ENCODE measurements at places on chromosomes 2 and 18. TPM values are rescaled to one million over a fixed set of nuclear protein-coding genes. Genes with fewer than 3 reads are reported as not detected.

Gene CD8A
- 0.15 TPM for polyA plus RNA-seq

Gene COX7A2L
- polyA plus RNA-seq: 102 TPM

GRCh38 chr2:142710336-142710735, 167.1 kb upstream of the KYNU start:
- no peak for DNase-seq

GRCh38 chr18:5424903-5425664, 118.7 kb downstream of the EPB41L3 start:
- no peak for DNase-seq

Gene GORASP2
- 168 TPM for polyA plus RNA-seq

Gene LINC00305
- polyA plus RNA-seq: not detected

Gene DOK1
- 4.9 TPM for polyA plus RNA-seq

DNA sequence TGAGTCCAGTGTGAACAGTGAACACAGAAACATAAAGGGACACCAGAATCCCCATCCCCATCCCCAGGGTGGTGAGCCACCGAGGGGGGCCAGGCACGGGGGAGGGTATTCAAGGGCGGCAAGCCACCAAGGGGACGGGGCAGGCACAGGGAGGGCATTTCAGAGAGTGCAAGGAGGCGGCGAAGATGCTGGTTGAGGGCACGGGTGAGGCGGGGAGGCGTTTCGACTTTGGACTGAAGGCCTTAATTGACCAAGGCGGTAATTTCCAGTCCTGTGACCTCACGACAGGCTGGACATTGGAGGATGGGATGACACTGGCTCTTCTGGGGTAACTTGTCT, 70.4 kb downstream of the ODC1 start:
- no peak for DNase-seq

DNA sequence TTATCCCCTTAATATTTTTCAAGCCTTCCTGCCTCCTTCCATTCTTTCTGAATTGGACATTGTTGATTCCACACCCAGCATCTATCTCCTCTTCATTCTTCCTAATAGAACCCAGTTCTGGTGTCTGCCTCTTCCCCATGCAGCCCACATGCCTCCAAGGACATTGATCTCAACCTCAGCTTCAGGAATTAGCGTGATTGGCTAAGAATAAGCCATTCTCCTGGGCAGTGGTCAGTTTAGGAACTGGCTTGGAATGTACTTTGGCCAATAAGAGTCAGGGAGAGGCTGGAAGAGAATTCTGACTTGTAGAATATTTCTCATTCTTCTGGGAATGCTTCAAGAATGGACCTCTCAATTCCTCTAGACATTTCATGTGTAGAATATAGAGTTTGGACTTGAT, 25.9 kb upstream of the GCC2 start:
- DNase-seq: no peak

Gene NCKAP5
- polyA plus RNA-seq: 1.1 TPM

GRCh38 chr2:12465631-12466135, 251.1 kb upstream of the TRIB2 start:
- no peak for DNase-seq

DNA sequence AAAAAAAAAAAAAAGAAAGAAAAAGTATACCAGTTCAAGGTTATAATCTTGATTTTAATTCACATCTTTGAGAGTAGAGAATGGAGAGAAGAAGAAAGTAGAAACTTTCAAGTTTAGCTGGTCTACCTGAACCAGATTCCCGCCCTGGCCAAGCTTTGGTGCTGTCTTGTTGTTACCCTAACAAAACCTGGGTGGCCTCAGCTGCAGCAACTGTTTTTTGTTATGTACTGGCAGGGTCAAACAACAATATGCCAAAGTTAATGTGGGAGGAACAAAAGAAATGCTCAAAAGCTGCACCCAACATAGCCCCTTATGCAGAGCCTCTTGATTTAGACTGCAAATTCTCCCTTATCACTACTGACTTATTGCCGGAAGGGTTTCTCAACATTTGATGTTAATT, 165.3 kb upstream of the TFPI start:
- DNase-seq: no peak

GRCh38 chr2:137983581-137983980, 19.3 kb downstream of the HNMT start:
- DNase-seq: no peak

DNA sequence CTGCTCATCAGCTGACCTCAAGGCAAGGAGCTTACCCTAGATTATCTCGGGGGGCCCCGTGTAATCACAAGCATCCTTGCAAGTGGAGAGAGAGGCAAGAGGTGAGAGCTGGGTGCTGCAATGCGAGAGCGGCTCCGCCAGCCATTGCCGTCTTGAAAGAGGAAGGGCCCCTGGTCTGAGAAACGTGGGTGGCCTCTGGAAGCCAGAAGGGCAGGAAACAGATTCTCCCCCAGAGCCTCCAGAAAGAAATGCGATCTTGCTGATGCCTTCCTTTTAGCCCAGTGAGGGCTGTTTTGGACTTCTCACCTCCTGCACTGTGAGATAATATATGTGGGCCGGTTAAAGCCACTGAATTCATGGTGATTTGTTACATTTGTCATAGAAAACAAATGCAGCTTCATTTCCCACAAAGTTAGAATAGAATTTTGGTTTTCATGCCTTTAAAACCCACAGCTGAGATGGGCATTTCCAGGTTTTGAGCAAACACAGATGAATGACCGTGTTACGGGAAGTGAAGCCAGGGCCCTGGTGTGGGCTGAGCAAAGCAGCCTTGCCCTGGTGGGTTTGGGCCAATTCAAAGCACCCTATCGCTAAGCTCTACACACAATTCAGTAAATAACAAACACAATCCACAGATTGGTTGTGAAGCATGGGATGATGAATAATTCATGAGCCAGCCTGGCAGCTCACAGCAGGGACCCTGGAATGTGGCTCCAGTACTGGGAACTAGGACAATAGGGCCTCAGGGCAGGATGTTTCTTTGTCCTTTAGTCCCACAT, 319.9 kb upstream of the HS6ST1 start:
- DNase-seq: no peak

Gene OSR1
- 31.8 TPM for polyA plus RNA-seq

DNA sequence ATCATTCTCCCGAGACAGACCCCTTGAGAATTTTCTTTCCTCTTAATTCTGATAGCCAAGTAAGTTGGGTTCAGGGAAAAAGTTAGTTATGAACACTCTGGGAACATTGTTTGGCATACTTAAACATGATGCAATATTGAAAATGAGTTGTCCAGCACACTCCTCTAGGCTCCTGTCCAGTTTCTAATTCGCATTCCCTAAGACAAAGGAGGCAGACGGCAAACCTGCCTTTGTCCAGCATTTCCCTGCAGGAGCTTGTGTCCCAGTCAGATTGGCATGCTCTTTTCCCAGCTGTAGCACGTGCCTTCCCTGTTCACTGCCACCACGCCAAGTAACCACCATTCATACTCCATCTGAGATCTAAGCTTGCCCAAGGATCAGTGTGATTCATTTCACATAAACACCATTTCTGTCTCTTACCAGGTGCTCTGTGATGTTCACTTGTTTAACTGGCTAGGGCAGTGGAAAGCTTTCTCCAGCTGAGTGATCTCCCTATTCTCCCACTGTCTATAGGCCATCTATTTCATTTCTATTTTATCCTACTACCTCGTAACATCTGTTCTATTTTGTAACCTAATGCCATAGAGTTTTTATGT, 150.0 kb upstream of the EPB41L3 start:
- DNase-seq: no peak

DNA sequence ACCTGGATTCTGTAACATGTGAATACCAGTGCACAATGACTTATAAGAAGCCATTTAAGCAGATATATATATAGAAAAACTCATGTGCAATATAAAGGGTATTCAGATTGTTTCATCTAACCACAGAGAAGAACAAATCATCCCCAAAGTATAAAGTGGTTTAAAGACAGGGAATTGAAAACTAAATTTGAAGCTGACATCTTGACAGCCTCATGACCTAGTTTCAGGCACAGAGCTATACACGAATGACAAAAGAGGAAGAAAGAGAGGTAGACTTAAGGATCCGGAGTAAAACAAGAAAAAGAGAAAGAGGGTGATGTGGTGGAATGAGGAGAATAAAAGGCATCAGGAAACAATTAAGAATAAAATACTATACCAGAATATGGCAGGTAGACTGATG, 194.5 kb downstream of the EPHA4 start:
- DNase-seq: no peak

- peak; percentile 68 for DNase-seq
Measured at GRCh38 chr2:219457784-219458369, 23.2 kb downstream of the SPEG start.

DNA sequence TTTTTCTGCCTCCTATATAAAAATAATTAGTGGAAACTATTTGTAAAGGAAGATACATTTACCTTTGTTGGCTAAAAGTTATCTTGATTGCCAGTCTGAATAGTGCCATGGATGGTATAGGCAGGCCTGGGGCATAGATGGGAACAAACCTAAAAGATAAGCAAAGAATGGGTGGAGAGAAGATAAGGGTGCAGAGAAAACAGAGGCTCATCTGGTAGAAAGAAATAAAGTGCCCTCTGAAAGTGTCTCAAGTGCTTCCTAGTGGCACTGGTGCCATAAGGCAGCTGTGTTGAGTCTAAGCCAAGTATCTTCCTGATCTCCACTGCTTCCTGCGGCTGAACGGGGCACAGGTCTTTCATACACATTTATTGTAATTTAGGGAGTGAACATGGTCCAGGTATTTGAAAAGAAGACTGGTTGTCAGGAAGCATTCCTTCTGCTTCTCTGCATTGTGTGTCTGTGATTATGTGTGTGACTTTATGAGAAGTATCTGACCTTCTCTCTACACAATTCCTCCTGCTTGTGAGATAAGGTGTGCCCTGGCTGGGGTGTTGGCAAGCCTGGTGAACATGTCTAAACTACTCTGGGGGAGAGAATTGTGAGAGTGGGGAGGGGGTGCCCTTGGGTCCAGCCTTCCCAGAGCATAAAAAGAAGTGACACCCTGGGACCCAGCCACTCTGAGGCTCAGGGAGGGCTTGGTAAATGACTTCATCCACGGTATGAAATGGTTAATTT, 280.5 kb downstream of the CAMKMT start:
- DNase-seq: no peak

Gene DLGAP1
- not detected for polyA plus RNA-seq

DNA sequence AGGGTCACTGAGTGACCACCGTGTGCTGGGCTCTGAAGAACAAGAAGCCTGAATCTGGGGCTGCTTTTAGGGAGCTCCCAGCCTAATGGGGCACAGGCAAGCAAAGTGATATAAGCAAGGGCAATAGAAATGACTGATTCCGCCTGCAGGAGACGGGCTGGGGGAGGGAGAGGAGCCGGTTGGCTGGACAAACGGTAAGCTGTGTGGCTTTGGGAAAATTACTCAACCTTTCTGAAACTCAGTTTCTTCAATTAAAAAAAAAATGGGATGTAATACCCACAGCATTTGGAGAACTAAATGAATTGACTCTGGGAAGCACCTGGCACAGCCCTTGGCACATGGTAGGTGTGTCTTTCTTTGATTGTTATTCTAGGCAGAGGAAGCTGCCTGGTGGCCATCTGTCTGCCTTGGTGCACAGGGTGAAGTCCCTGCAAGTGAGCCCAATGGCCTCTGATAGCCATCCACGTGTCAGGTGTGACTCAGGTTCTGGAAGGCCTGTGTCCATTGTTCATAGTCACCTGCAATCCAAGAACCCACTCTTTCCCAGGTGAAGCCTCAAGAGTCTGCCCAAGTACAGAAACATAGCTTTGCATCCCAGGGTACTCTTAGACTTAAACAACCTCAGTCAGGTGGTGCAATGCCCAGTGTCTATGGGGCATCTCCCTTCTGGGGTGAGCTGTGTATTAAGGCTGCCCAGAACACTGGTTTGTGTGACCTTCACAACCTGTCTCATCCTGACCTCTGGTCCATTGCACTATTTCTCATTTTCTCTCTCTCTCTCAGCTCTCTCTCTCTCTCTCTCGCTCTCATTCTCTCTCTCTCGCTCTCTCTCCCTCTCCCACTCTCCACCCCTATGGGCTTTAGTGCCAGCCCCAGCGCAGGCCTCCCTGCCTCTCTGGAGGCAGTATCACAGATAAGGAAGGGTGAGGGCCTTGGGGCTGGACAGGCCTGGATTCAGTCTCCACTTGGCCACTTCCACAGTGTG, 30.0 kb upstream of the NTSR2 start:
- peak; percentile 54 for DNase-seq

Gene SLC4A5
- polyA plus RNA-seq: 0.12 TPM

All from mammary epithelial cell (primary cell).